ENCODE measurements at places on chromosomes 11 and 22. TPM values are rescaled to one million over a fixed set of nuclear protein-coding genes. Genes with fewer than 3 reads are reported as not detected.

DNA sequence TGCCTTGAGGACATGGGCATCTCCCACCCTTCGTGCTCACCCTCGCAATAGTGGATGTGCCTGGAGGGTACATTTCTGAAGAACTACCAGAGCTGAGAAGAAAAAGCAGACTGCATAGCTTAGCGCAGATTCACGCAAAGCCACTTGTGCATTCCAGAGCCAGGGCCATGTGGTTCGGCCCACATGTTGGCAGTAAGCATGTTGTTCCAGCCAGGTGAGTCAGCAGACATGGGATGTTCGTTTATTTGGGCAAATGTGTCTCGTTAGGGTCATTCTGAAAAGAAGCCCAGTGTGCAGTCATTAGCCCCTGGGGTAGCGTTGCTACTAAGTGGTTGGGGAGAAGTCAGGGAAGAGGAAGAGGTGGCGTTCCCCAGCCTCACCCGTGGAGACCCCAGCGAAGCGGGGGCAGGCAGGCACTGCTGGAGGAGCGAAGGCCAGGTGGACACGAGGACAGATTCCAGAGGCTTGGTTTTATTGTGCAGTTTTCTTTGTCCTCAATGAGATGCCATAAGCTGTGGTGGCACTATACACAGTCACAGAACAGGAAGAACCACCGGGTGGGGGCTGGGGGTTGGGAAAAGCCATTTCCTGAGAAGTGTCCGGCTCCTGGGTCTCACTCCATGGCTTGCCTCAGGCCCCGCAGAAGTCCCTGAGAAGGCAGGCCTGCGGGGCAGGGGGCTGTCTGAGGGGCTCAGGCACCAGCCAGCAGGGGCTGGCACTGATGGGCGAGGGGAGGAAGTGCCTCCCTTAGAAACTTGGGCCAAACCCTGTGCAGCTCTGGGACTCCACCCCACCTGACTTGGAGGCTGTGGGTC is 5.0 kb downstream of the THY1 start:
- DNase-seq, result peak; percentile 99

DNA sequence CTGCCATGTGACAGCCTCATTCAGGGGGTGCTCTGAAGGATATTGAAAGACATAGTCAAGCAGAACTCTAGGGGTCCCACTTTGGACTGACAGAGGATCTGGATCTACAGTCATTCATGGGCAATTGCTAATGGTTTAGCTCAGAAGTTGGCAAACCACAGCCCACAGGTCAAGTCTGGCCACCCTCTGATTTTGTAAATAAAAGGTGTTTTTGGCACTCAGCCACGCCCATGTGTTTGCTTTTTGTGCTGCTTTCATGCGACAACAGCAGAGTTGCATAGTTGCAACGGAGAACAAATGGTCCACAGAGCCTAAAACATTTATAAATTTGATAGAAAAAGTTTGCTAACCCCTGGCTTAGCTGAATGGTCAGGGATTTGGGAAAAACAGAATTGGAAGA is 41.7 kb downstream of the RPS6KA4 start:
- no peak for DNase-seq

DNA sequence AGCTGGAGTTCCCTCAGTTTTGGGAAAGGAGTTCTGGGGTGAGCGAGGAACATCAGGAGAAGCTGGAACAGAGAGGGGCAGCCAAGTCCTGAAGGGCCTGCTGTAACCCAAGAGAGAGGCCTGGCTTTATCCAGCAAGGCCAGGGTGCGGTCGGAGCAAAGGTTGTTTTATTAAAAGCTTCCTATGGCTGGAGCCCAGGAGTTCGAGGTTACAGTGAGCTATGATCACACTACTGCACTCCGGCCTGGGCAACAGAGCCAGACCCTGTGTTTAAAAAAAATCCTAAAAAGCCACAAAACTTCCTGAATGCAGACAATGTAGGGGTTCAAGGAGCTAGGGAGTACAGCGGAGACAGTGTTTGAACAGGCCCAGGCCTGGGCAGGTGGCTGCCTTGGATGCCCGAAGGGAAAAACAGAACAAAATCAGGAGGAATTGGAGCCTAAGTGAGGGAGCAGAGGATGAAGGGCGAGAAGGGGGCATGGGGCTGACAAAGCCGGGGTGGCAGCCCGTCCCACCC is 22.2 kb upstream of the MALAT1 start:
- DNase-seq, result peak; percentile 62

GRCh38 chr22:43828998-43829782 is 17.1 kb upstream of the EFCAB6 start:
- DNase-seq, result peak; percentile 63

- no peak for DNase-seq
These were observed 27.8 kb upstream of the ACR start for GRCh38 chr22:50710221-50710620.

DNA sequence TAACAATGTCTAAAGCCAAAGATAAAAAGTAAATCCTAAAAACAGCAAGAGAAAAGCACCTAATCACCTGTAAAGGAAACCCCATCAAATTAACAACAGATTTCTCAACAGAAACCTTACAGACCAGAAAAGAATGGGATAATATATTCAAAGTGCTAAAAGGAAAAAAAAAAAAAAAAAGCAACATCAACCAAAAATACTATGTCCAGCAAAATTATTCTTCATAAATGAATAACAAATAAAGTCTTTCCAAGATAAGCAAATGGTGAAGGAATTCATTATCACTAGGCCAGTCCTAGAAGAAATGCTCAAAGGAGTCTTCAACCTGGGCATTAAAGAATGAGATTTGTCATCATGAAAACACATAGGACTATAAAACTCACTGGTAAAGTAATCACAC is 192.0 kb upstream of the UBASH3B start:
- DNase-seq, result no peak

DNA sequence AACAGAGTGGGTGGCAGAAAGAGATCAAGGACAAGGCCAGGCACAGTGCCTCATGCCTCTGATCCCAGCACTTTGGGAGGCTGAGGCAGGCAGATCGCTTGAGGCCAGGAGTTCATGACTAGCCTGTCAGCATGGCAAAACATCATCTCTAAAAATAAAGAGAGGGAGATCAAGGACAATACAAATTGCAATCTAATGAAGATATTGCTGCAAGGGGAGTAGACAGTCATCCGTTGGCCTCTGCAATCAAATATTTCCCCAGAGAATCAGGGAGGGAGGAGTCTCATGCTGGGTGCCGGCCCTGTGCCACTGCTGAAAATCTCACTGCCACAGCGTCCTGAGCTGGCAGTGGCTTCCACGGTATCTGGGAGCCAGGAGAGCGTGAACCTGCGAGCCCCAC is 19.4 kb upstream of the IL17RA start:
- DNase-seq, result no peak

- peak; percentile 49 for DNase-seq
These were observed 3.9 kb downstream of the CREB3L1 start for GRCh38 chr11:46281371-46281831.

DNA sequence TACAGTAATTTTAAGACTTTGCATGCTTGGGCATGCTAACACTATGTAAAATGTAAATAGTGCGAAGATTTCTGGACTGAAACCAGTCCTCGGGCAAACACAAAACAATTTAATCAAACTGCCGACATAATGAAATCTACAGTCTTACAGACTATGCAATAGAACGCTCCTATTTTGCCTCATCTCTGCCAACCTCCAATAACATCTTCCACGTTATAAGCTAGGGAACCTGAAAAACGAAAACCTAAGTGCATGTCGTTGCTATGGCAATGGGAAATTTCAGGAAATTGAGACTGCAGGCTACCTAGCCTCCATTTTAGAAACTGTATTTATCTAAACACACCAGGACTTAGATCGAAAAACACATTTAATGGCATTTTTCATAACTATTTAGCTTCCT is 1.1 kb downstream of the CSTF3 start:
- DNase-seq, result peak; percentile 71

DNA sequence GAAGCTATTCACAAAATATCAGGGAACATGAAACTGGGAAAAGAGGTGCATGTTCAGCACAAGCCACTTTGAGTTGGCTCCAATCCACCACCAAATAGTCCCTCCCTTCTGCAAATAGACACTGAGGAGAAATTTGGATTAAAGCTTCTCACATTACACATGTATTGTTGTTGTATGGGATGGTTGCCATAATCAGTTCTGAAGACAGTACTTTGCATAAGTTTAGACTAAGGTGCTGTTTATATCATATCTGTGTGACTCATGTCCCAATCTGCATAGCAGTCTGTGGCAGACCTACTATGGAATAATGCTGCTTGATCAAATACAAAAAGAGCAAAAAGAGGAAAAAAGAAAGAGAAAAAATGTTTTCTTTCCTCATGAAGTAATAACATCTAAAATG is 376.7 kb upstream of the DDI1 start:
- DNase-seq, result peak; percentile 8

DNA sequence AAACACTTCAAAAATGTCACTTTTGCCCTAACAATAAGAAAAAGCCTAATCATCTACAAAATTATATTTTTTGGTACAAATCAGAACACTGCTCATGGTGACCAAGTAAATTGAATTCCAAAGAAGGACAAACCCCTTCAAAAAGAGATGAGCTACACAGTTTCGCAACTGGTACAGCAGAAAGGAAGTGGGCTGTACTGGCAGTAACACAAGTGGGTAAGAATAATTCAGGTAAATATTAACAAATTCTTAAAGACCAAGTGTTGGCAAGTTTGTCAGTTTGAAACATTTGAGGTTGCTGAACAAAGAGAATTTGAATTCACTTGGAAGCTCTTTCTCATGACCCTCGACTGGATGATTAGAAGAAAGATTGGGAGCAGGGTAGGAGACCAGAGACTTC is 35.5 kb downstream of the MSANTD4 start:
- no peak for DNase-seq

- DNase-seq, result no peak
These were observed 22.8 kb upstream of the RASSF10 start for GRCh38 chr11:12986194-12986898.

GRCh38 chr11:82972103-82972502 is 70.6 kb downstream of the DDIAS start:
- DNase-seq, result no peak

- DNase-seq, result no peak
These were observed 5.4 kb downstream of the PDE2A start for GRCh38 chr11:72668629-72669347.

- peak; percentile 72 for DNase-seq
These were observed 59.8 kb upstream of the CD82 start for GRCh38 chr11:44505581-44506054.

GRCh38 chr11:1843098-1843473 is 4.3 kb downstream of the TNNI2 start:
- no peak for DNase-seq

GRCh38 chr11:2799881-2800654 is 85.5 kb downstream of the CDKN1C start:
- no peak for DNase-seq

ST14 gene
- total RNA-seq, result not detected

CSF2RB gene
- 4.4 TPM for total RNA-seq

VWCE gene
- 0.76 TPM for total RNA-seq

GALNT18 gene
- total RNA-seq, result 5.6 TPM

CRYBB1 gene
- total RNA-seq, result not detected

OR10D3 gene
- total RNA-seq, result not detected

HSPB2 gene
- total RNA-seq, result 0.38 TPM
